ENCODE measurements at places on chromosomes 4 and X.

DNA sequence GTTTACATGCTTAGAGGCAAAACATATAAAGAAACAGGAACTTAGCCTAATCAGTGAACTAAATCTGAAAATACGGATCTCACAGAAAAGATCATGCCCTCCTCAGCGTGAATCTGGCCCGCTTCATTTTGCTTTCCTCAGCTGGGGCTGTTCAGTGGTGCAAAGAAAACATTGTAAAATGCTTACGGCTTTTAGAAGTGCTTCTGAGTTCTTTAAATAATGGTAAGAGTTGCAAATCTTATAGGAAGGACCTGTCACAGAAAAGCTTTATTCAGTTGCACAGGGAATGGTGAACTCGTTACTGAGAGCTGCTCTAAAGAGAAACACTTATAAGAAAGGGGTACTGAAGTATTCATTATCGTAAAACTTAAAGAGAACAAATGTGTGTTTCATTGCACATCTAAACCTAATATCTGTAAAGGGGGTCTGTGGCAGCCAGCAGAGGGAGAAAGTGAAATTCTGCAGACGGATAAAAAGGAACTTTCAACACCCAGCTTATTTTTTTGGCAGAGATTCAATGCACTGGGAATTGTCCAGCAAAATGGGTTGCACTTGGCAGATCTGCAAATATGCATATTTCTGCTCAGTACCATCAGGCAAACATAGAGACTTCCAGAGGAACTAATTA, 139.2 kb upstream of the ANK2 start:
- no peak for DNase-seq

DNA sequence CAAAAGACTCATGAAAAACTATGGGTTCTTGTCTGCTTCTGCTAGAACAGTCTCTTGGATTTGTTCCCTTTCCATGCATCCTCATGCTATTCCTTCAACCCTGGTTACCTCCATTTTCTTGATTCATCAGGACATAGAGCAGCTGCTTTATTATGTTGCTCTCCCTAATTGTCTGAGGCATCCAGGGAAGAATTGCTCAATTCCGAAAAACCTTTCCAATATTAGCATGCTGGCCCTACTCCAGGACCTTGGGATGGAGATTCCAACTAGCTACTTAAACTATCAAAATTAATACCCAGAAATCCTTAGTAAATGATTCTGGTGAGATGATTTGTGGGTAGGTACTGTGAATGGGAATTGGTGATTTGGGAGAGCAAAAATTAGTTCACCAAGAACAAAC, 56.6 kb upstream of the FAM47B start:
- DNase-seq = no peak

DNA sequence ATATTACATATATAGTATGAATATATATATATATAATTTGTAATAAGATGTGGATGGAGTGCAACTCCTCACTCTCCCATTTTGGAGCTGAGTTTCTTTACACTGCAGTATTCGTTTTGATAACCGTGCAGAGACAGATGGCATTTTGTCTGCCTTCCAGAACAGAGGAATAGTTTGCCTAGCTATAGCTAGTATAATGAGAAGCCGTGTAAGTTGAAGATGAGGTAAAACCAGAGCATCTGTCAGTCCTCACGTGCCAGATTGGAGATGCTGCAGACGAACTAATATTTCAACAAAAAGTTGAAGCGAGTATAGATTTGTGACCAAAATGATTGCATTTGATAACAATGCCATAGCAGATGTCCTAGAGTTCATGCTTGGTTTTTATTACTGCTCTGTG, 180.6 kb downstream of the FMR1NB start:
- DNase-seq = no peak

GRCh38 chrX:105101378-105101777, 119.1 kb downstream of the TEX13A start:
- DNase-seq = no peak

DNA sequence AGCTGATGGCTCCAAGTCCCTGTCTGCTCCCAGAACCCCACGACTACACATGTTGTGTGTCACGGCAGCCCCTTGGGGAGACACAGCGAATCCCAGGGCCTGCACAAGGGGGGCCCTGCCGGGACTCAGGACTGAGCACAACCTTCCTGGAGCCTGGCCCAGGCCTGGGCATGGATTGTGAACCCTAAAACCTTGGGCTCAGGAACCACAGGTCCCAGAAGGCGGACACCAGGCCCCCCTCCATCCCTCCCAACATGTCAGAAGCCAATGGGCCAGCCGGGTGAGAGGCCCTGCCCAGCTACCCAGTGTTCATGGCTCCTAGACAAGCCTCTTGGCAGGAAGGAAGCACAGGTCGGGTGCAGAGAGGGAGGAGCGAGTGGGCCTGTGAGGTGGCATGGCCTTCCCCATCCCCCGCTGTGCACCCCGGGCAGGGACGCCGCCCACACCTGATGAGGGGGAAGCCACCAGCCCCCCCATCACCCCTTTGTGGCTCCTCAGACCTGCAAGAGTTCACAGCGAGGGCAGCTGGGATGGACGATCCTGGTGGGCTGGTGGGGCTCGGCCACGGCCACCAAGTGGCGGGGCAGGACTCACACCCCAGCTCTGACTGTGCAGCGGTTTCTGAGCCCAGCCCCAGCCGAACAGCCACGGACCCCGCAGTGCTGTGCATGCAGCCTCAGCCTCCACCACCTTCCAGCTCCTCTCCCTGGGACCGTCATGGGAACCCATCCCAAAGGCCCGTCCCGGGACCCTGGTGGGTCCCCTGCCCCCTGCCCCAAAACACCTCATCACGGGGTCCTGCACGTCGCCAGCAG, 3.7 kb downstream of the PDE6B start:
- DNase-seq = no peak

- no peak for DNase-seq
Observed at GRCh38 chr4:159048166-159048886, 54.6 kb upstream of the RAPGEF2 start.

DNA sequence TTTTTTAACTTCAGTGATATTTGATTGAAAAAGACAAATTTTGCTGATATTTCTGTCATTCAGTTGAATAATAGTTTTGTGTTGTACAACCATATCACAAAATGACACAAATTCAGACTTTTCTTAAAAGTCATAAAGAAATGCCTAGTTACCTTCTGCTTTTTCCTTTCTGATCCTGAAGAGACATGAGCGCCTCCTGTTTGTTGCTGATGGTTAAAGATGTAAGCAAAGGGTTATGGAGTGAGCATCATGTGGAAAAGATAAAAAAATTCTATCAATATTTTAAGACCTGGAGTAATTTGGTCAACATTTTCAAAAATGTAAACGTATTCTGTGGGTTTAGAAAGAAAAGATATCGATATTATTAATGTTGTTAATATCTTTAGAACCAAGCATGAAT, 669.9 kb upstream of the NR3C2 start:
- no peak for DNase-seq

DNA sequence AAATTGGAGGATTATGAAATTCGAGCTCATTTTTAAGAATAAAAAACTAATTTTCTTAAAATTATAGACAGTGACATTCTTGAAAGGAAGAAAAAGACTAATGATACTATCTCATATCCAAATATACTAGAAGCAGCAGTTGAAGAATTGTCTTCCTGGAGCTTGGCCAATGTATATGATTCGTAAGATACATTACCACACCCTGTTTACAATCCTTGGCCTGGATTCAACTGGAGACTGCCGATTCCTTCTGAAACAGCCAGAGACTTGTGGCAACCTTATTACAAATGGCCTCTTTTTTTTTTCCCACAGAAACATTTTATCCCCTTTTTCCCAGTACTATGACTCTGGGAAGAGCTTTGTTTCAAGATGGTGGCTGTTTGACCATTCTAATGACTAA, 571.2 kb upstream of the FAT1 start:
- DNase-seq = no peak

GRCh38 chr4:175346376-175346775, 428.2 kb downstream of the ADAM29 start:
- no peak for DNase-seq

DNA sequence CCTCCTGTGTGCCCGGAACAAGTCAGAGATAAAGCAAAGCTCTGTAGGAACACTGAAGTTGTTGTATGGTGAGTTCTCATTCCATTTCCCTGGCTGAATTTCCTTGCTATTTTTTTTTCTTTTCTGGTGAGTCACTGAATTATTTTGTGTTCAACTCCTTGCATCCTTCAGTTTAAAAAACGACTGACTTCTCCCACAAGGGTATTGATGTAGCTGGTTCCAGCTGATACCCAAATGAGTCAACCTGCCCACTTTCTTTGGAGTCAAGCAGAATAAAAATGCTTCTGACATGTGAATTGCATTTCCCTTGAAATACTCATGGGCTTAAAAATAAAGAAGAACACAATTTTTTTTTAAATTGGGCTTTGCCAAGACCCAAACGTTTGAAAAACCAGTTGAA, 85.5 kb downstream of the SHOX start:
- no peak for DNase-seq

DNA sequence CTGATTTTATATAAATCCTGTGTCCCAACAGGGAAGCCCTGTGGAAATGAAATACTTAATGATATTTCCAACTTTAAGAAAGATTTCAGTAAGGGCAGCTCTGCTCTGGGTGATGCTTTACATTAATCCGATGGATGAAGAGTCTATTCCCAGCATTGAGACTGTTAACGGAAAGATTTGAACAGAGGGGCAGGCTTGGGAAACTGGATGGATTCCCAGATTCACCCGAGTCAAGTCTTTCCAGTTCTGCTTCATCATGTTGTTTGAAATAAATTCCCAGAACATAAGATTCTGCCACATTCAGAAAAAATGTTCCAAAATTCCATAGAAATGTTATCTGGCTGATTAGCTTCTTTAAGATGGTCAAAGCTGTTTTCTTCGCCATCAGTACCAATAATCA, 246.0 kb downstream of the FBXW7 start:
- DNase-seq = no peak

DNA sequence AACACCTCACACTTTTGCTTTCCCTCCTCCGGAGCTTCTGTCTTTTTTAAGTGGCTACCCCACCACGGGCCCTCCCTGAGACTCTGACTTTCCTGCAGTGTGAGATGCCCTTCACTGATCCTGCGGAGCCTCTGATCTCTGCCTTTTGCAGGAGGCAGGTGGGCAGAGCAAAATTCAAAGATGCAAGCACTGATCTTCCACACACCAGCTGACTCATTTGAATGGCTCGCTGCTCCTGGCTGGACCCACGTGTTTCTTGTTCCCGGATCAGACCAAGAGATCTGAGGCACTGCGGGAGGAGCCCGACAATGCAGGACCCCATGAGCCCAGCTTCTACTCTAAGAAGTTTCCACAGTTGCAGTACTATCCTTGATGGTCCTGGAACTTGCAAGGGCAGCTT, 1607.9 kb upstream of the TENM3 start:
- DNase-seq = no peak

DNA sequence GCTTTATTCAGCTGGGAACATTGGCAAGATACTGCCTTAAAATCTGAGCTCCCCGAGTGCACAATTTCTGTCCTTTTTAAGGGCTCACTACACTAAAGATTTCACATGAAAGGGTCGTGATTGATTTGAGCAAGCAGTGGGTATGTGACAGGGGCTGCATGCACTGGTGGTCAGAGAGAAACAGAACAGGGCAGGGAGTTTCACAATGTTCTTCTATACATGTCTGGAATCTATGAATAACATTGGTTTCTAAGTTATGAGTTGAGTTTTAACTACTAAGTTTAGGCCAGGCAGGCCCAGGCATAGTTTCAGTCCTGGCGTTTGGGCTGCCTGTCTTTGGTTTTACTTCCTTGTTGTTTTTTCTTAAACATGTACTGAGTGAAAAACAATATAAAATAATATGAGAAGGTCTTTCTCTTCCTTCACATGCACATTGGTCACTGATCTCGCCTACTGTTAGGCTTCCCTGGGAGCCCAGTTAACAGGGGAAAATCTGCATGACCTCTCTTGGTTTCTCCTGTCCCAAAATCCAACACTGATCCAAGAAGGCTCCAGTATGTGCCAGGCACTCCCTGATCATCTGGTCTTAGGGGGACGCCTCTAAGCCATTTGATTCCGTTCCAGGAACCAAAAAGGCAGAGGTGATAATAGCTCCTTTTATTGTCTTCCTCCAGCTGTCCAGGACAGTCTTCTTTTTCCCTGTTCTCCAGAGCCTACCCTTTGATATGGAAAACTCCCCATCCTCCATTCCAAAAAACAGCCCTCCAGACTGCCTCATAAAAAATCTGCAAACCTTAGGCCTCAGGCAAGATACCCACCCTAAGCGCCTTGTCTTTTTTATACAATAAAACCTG, at the start of gene UGT2B17:
TSS of gene UGT2B17 (minus strand) at position 51 of the 854 bp plus-strand sequence. CDS start 7,838 bp downstream, outside the sequence.
- no peak for DNase-seq

GRCh38 chr4:180372691-180373090, 1870.5 kb upstream of the TENM3 start:
- no peak for DNase-seq

DNA sequence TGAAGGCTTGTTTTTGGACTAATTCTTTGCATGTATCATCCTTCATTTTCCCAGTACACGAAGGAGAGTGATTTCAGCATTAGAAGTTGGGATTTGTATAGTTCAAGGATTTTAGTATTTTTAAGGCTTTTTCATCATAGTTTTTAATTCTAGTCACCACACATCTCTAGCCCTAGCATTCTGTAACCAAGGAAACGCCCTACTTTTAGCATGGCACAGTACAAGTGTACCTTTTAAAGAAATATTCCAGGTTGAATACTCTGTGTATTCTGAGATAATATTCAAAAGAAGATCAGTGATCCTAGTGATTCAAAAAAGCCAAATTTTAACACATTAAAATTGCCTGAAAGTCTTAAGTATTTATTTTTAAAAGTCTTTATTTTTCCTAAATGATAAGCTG, 150.5 kb downstream of the RAP1GDS1 start:
- no peak for DNase-seq

GRCh38 chr4:155777971-155778735, 19.3 kb downstream of the GUCY1B1 start:
- DNase-seq = no peak

DNA sequence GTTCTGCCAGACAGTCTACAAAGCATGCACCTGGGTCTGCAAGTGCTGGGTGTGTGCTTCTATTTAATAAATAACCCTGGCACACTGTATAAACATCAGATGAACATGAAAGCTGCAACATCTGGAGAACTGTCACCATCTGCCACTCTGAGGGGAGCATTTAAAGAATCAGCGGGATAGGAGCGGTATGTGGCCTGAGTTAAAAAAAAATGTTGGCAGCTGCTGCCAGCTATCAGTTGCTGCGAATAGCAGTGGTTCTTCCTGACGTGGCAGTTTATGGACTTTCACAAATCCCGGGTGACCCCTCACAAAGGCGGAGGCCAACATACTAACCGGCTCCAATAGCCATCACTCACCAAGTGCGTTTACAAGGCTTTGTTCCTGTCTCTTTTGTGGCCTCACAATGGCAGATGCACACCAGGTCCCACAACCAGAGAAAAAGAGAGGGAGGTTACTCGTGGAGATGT, 95.1 kb downstream of the RASL11B start:
- DNase-seq = no peak

GRCh38 chrX:42755815-42756214, 22.1 kb downstream of the PPP1R2C start:
- no peak for DNase-seq

DNA sequence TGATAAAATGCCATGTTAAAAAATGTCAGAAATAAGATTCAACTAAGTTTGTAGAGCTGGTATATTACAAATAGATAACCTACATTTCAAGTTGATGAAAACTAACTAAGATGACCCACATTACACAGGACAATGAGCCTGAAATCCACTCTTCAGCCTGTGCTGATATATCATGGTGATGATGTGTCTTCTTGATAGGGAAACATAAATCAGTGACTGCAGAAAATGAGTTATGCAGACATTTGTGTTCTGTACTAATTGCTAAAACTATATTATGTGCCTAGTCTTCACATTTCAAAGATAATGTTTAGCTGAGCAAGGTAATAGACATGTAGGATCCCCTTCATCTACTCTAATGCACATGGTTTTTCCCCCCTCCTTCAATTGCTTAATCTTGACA, 331.6 kb upstream of the F9 start:
- no peak for DNase-seq

GRCh38 chr4:76272073-76272472, 20.6 kb downstream of the FAM47E start:
- DNase-seq = no peak
